CD4-positive, alpha-beta memory T cell (primary cell): ENCODE measurements at places on chromosomes 1 and 21. TPM values are rescaled to one million over a fixed set of nuclear protein-coding genes. Genes with fewer than 3 reads are reported as not detected.

DNA sequence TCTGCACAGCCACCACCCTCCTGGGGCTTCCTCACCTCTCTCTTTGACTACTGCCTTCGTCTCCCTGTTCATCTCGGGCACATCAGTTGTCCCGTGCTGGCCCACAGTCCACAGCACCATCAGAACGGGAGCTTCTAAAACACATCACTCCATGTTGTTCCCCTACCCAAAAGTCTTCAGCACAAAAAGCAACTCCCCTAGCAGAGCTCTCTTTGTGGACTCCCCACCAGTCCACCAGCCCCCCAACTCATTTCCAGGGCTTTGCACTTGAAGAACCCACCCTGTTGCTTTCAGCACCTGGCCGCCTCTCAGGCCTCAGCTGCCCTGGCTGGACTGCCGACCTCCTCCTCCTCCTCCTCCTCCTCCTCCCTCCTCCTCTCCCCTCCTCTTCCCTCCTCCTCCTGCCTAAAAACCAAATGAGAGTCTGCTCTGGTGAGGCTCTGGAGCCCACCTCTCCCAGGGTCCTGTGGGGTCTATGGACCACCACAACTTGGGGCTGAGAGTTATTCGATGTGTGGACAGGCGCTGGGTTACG is 251.2 kb upstream of the VAMP3 start:
- no peak for DNase-seq
- no peaks in the 10 kb centered on the region for H3K4me1 ChIP-seq
- no peak overlapping the region for H3K27ac ChIP-seq
- H3K4me3 ChIP-seq = no peak overlapping the region
- H3K36me3 ChIP-seq = no peaks in the 10 kb centered on the region

The NCAM2 gene
- total RNA-seq = not detected

The RPE65 gene
- not detected for total RNA-seq

- no peak overlapping the region for H3K27ac ChIP-seq
- H3K4me3 ChIP-seq = no peak overlapping the region
- H3K27me3 ChIP-seq = no peaks in the 10 kb centered on the region
- DNase-seq = no peak
These were observed 75.4 kb downstream of the RGS2 start for GRCh38 chr1:192884241-192884640.

DNA sequence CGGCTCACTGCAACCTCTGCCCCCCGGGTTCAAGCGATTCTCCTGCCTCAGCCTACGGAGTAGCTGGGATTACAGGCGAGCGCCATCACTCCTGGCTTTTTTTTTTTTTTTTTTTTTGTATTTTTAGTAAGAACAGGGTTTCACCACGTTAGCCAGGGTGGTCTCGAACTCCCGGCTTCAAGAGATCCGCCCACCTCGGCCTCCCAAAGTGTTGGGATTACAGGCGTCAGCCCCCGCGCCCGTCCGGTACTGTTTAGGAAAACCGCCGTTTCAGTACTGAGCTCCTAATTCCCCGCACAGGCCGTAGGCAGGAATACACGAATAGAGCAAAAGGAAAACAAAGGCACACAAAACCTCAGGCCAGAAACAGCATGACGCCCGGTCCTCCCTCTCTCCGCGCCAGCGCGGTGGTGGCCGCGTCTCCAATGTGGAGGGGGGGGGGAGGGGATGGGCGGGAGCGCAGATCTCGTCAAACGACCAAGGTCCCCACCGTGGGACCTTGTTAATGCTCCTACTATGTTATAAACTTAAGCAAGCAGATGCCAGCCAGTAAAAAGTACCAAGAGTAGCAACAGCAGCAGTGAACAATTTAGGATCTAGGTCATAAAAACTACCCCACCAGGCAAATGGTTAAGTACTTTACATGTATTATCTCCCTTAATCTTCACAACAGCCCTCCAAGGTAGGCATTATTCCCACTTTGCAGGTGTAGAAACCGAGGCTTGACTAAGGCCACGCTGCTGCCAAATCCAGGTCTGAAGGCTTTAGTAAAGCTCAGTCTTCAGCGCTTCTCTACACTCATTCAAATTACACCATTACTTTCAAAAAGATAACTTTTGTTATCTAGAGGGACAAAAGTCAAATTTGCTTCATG is 648 bp upstream of the ADAR start:
- peaks cover 50% of the 10 kb centered on the region for H3K4me1 ChIP-seq
- peak overlapping the region; percentile 80 for H3K4me3 ChIP-seq
- DNase-seq = no peak
- no peaks in the 10 kb centered on the region for H3K36me3 ChIP-seq
- no peaks in the 10 kb centered on the region for H3K27me3 ChIP-seq

- DNase-seq = no peak
- H3K4me3 ChIP-seq = no peak overlapping the region
- no peaks in the 10 kb centered on the region for H3K27me3 ChIP-seq
- H3K27ac ChIP-seq = no peak overlapping the region
- no peaks in the 10 kb centered on the region for H3K36me3 ChIP-seq
These were observed 44.1 kb upstream of the CXADR start for GRCh38 chr21:17468698-17469097.

DNA sequence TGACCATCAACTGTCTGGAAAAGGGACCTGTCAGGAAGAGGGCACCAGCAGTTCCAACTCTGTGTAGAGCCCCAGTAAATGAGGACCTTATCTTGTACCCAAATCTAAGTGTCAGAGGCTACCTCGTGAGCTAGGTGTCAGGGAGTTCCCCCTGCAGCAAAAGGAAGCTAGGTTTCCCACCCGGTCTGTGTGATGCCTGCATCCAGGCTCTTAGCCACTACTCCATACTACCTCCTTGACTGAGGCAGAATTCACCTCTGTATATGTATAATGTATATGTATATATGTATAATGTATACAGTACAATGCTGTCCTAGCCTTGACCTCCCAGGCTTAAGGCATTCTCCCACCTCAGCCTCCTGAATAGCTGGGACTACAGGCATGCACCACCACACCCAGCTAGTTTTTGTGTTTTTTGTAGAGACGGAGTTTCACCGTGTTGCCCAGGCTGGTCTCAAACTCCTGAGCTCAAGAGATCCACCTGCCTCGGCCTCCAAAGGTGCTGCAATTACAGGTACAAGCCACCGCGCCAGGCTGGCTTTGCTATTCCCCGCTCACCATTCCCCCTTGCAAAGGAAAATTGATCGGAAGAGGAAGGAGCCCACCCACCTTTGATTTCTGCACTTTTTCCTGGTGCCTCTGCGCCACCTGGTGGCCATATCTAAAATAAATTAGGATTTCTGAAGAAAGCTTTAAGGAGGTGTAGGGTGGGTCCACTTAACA is 15.7 kb upstream of the LUZP1 start:
- peaks cover 11% of the 10 kb centered on the region for H3K4me1 ChIP-seq
- peak; percentile 44 for DNase-seq
- H3K4me3 ChIP-seq = peak overlapping the region; percentile 35
- H3K27ac ChIP-seq = no peak overlapping the region
- no peaks in the 10 kb centered on the region for H3K27me3 ChIP-seq
- H3K36me3 ChIP-seq = no peaks in the 10 kb centered on the region

The SLC9C2 gene
- total RNA-seq = not detected

DNA sequence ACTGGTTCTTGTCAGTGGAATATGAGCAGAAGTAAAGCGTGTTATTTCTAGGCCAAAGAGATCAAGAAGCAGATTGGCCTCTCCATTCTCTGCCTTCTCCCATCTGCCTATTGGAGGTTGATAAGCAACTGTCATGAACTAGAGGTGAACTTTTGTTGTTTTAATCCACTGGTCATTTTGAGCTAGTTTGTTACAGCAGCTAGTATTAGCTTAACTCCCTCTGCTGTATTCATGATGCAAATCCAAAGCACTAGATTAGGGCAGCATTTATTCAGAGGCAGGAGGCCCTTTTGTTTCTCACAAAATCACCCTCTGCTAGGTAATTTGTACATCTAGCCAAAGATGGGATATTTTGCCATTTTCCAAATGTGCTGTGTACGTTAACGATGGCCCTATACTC is 97.3 kb upstream of the DPT start:
- H3K27me3 ChIP-seq = no peaks in the 10 kb centered on the region
- H3K4me1 ChIP-seq = no peaks in the 10 kb centered on the region
- H3K36me3 ChIP-seq = no peaks in the 10 kb centered on the region
- DNase-seq = no peak

DNA sequence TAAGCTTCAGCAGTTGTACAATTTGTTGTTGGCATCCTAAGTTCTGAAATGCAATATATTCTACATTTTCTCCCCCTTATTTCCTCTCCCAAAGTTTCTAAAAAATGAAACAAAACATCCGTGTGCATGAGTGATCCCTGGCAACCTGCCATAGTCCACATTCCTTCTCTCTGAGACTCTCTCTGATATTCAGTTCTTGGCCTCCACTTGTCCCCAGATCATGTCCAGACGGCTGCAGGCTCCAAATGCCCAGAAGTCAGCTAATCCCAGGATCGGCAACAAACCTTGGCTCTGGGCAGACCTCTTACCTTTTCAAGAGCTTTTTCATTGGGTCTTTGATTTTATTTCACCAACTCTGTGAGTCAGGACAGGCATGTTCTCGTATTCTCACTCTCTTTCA is 187.8 kb downstream of the ETS2 start:
- H3K36me3 ChIP-seq = no peaks in the 10 kb centered on the region
- H3K27me3 ChIP-seq = peaks cover 4% of the 10 kb centered on the region
- H3K27ac ChIP-seq = no peak overlapping the region
- no peak overlapping the region for H3K4me3 ChIP-seq

The CHIT1 gene
- total RNA-seq = 0.41 TPM

- no peak overlapping the region for H3K4me3 ChIP-seq
- H3K27ac ChIP-seq = no peak overlapping the region
- H3K36me3 ChIP-seq = peaks cover 24% of the 10 kb centered on the region
- DNase-seq = no peak
- peaks cover 5% of the 10 kb centered on the region for H3K4me1 ChIP-seq
These were observed 27.4 kb downstream of the MAP7D1 start for GRCh38 chr1:36183309-36183856.

The PGLYRP4 gene
- not detected for total RNA-seq

- H3K4me3 ChIP-seq = no peak overlapping the region
- no peaks in the 10 kb centered on the region for H3K36me3 ChIP-seq
- DNase-seq = no peak
- H3K4me1 ChIP-seq = no peaks in the 10 kb centered on the region
These were observed 143.4 kb downstream of the ZZZ3 start for GRCh38 chr1:77538956-77539518.

The RPRD2 gene
- total RNA-seq = 61.0 TPM

The PER3 gene
- 7.9 TPM for total RNA-seq

The WNT3A gene
- not detected for total RNA-seq

The FLG gene
- total RNA-seq = not detected

GRCh38 chr1:24771574-24771973 is 26.3 kb downstream of the CLIC4 start:
- H3K27me3 ChIP-seq = no peaks in the 10 kb centered on the region
- H3K36me3 ChIP-seq = no peaks in the 10 kb centered on the region
- no peaks in the 10 kb centered on the region for H3K4me1 ChIP-seq
- no peak overlapping the region for H3K4me3 ChIP-seq

The KRTAP13-2 gene
- total RNA-seq = not detected
